ENCODE measurements at places on chromosomes 4 and X. TPM values are rescaled to one million over a fixed set of nuclear protein-coding genes. Genes with fewer than 3 reads are reported as not detected.

NPNT gene
- not detected for total RNA-seq

THAP9 gene
- total RNA-seq: 7.1 TPM

PPP4R3C gene
- not detected for total RNA-seq

SNCA gene
- total RNA-seq: not detected

FGFRL1 gene
- 14.1 TPM for total RNA-seq

RNF128 gene
- 12.6 TPM for total RNA-seq

MAGEC1 gene
- total RNA-seq: not detected

MAGEA12 gene
- total RNA-seq: not detected
